ENCODE measurements at places on chromosomes 5 and 9.

DNA sequence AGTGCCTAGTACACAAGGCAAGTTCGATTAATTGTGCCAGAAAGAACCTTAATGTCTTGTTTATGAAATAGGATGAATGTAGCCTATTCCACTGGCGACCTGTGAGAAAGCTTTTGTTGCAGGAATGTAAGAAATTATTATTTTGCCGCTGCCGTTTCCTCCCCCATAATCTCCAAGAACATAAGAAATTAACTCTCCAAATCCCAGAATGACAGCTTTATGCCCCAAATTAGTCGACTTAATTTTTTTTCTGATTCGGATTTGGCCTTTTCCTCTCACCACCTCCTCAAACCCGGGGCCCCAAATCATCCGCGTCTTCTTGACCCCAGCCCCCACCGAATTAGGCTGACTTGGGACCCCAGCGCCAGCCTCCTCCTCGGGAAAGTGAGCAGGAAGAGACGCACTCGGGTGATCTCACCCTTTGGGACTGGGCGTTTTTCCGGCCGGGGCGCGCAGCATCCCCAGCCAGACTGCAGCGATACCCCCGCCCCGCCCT, 682 bp upstream of the SPTAN1 start:
- DNase-seq = no peak

DNA sequence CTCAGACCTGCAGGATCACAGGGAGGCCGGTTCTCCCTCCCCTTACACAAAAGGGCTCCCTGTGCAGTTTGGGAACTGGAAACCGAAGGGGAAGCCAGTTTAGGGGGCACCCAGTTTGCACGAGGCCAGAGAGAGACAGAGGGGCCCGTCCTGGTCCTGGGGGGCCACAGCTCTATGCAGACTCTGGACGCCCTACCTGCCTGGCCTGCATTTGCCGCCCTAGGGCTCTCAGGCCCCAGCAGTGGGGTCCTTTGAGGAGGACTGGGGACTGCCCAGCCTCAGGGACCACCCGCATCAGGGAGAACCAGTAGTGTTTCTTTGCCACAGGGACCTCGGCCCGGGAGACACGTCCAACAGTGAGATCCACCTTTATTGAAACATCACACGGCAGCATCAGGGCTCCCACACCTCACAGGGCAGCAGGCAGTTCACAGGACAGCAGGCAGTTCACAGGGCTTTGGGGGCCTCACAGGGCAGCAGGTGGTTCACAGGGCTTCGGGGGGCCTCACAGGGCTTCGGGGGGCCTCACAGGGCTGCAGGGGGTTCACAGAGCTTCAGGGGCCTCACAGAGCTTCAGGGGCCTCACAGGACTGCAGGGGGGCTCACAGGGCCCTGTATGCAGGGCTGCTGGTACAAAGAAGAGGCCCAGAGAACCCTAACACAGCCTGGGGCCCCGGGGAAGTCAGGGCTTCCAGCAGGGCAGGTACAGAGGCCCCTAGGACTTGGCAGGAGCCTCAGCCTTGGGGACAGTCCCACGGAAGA, 648 bp upstream of the NSMF start:
- DNase-seq = no peak

DNA sequence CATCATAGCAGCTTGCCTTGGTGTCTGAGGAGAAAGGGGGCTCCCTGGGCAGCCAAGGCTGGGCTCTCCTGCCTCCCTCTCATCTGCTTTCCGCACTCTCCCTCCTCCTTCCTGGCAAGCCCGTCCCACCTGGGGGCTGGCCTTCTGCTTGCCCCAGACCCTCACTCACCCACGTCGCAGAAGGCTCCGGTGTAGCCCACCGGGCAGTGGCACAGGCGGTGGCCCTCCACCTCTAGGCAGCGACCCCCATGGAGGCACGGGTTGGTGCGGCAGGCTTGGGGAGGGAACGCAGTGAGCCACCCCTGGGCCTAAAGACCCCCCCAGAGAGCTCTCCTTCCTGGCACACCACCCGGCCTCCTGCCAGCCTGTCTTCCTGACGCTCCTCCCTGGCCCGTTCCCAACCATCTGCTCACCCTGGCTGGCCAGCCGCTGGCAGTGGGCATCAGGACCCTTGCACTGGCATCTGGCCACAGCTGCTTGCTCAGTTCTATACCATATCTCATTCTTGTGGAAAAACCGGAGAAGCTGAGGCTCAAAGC, 4.2 kb upstream of the PFN3 start:
- DNase-seq = no peak

DNA sequence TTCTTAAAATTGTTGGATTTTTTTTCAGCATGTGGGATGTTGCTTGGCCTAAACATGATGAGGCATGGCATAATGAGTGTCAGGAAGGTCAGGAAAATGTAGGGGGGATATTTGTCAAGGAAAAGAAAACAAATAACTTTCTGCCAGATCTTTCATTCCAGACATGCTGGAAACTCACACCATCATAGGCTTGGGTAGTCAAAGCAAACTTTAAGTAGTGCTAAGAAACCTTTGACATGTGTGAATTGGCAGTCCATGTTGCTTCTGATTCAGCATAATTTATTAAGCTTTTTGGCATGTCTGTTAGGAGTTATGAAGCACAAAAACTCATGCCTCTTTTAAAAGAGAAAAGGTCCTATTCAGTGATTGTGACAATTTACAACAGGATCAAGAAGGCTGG, 61.3 kb upstream of the MTAP start:
- DNase-seq = no peak

DNA sequence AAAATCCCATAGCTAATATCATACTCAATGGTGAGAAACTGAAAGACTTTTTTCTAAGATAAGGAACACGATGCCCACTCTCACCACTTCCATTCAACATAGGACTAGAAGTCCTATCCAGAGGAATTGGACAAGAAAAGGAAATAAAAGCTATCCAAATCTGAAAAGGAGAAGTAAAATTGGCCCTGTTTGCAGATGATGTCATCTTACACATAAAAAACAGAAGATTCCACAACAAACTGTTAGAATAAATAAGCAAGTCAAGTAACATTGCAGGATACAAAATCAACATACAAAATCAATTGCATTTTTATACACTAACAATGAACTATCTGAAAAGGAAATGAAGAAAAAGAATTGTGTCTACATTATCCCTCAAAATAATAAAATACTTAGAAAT, 308.0 kb downstream of the MCTP1 start:
- no peak for DNase-seq

DNA sequence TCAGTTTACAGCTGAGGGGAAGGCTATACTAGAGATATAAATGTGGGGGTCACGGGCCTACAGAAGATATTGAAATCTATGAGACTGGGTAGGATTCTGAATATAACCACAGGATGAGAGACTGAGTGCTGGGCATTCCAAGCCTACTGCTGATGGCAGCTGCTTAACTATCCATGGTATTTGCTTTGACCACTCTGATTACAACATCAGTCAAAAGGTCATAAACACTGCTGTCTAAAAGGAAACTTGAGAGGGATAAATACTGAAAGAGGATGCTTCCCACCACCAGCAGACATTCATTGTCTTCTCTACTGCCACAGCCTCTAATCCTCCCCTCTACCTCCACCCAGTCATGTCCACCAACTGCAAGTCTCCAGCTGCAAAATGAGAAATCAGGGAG, 3.8 kb downstream of the ZNF622 start:
- no peak for DNase-seq

GRCh38 chr9:122226142-122226757, 2.5 kb downstream of the LHX6 start:
- DNase-seq = no peak

- DNase-seq = peak; percentile 87
Observed at GRCh38 chr5:134132372-134133187, 18.1 kb downstream of the TCF7 start.

- DNase-seq = no peak
Observed at GRCh38 chr5:140133514-140134167, 7.9 kb downstream of the IGIP start.

DNA sequence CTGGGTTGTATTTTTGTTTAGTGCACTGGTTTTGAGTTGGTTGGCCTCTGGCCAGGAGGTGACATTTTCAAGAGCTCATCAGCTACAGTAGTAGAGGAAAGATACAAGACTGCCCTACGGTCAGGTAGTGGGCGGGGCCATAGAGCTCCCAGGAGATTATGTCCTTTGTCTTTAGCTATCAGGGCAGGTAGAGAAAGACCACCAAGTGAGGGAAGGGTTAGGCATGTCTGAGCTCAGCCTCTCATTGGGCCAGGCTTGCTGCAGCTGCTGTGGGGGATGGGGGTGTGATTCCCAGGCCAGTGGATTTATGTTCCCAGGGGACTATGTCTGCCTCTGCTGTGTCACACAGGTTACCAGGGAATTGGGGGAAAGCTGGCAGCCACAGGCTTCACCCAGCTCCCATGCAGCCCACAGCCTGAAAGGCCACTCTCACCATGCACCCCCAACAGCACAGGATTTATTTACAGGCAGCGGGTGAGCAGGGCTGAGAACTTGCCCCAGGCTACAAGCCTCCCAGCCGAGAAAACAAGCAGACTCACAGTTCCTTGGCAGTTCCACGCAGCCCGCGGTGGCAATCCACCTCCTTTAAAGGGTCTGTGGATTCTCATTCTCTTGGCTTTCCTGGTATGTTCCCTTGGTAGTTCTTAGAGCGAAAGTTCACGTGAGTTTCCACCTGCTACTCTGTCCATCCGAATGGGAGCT, 37.5 kb upstream of the BOD1 start:
- DNase-seq = no peak

DNA sequence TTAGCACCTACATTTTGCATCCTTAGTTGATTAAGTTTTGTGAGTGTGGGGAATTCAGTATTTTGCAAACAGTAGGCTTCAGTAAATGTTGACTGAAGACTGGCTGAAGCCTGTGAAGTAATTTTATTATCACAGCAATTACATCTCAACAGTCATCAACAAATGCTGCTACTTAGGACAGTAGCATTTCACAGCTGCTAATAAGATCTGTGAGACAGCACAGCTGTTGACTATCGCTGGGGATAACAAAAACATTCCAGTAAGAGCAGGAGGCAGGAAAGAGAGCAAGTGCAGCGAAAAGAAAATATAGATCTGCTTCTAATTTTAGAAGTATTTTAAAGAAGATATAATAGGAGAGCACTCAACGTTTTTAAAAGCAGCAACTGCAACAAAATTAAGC, 117.3 kb upstream of the FGF10 start:
- no peak for DNase-seq

DNA sequence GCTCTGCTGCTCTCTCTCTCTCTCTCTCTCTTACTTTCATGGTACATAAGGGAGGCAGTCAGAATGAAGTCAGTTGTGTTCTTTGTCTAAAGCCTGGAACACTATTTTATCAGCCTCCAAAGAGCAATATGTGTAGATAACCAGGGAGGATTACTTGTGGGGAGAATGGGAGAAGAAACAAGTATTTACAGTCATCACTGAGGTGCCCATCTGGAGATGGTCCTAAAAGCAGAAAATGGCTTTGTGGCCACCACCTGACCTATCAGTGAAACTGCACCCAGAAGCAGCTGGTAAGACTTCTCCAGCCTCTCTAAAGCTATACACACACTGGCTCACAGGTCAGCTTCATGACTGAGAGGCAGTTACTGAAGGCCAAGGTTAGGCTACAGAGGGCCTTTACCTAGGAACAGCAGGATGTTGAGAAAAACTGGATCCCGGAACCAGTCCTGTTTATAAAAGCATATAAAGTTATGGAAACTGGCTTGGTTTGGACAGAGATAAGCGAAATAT, 75.1 kb downstream of the MRPS27 start:
- DNase-seq = no peak
